ENCODE measurements at places on chromosomes 5 and 9.
A peak's percentile ranks its signal among the peaks of the same experiment; 100 is the strongest.

DNA sequence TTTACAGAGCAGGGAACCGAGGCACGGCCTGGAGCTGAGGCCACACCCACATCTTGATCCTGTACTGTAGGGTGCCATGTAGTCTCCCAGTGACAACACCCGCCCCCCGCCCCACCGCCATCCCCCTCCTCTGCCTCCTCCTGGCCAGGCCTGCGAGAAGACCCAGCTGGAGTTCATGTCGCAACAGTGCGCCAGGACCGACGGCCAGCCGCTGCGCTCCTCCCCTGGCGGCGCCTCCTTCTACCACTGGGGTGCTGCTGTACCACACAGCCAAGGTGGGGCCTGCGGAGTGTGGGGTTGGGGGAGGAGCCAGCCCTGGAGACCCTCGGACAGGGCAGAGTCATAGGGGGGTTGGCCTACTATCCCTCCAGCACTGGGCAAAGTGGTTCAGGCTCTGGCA, 14.5 kb downstream of the ADAMTS13 start:
- DNase-seq: no peak

GRCh38 chr9:93058355-93059010, at the start of gene SUSD3:
TSS of gene SUSD3 (plus strand) at chr9:93058701. CDS start at chr9:93058743, 42 bp downstream.
- peak; percentile 61 for DNase-seq

- no peak for DNase-seq
These were observed 4.6 kb upstream of the CTNNA1 start for GRCh38 chr5:138748630-138749081.

- no peak for DNase-seq
These were observed 48.2 kb upstream of the SARDH start for GRCh38 chr9:133786371-133786753.

DNA sequence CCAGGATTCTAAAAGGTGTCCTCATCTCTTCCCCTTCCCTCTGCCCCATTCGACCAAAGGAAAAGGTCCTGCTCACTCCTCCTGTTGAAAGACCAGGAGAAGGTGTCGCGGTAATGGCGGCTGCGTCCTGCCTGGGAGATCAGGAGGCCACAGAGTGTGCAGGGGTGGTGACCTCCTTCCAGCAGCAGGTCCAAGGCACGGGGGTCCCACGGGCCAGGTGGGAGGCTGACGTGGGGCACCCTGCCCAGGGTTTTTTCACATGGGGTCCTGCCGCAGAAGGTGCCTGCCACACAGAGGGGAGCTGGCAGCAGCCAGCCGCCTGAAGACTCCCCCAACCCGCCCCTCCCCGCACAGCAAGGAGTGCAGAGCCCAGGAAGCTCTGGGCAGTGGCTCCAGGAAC, 22.2 kb upstream of the ADAMTS2 start:
- DNase-seq: no peak

- no peak for DNase-seq
These were observed 103.2 kb downstream of the SNCAIP start for GRCh38 chr5:122415030-122415800.

- no peak for DNase-seq
These were observed 56.2 kb downstream of the MOCS2 start for GRCh38 chr5:53053364-53053763.

- DNase-seq: peak; percentile 10
These were observed 1.1 kb downstream of the BAG1 start for GRCh38 chr9:33263131-33264002.

DNA sequence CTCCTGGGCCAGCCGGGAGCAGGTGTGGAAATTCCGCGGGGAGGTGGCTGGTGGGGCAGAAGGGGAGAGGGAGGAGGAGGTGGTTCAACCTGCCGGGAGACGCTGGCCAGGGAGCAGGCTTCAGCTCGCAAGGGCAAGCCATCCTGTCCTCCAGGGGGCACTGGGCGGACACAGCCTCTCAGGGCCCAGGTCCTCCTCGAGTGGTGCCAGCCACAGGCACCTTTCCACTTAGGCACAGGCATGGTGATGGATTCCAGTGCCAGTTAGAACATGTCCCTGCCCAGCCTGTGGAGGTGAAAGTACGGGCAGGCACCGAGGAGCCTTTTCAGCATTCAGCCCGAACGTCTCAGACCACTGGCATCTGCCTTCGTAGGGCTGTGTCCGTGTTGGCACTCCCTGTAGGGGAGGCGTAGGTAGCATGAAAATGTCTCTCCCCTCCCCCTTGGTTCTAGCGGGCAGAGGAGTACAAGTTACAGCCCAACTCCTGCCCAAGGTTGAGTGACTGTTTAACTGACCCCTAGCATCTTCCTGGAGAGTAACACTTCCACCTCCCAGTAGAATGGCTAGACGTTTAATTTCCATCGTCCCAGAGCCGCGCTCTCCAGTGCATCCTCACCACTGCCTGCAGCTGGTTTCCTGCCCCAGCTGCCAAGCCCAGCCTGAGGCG, 48.9 kb downstream of the DAB2IP start:
- DNase-seq: no peak

DNA sequence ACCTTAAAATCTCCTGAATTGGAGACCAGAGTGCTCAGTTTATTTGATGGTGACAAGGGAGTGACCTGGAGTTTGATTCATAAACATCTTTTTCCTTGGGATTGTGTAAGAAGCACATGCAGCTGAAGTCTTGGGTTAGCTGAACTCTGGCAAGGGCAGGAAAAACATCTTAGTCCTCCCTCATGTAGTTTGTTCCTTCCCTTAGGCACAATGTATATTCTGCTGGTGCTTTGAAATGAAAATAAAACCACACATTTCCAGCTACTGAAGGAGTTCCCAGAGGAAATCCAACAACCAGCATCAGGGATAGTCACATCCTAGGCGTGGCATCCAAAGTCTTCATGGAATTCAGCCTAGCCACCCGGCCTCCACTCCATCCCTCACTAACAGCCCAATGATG, 95.2 kb upstream of the PAPPA start:
- no peak for DNase-seq

DNA sequence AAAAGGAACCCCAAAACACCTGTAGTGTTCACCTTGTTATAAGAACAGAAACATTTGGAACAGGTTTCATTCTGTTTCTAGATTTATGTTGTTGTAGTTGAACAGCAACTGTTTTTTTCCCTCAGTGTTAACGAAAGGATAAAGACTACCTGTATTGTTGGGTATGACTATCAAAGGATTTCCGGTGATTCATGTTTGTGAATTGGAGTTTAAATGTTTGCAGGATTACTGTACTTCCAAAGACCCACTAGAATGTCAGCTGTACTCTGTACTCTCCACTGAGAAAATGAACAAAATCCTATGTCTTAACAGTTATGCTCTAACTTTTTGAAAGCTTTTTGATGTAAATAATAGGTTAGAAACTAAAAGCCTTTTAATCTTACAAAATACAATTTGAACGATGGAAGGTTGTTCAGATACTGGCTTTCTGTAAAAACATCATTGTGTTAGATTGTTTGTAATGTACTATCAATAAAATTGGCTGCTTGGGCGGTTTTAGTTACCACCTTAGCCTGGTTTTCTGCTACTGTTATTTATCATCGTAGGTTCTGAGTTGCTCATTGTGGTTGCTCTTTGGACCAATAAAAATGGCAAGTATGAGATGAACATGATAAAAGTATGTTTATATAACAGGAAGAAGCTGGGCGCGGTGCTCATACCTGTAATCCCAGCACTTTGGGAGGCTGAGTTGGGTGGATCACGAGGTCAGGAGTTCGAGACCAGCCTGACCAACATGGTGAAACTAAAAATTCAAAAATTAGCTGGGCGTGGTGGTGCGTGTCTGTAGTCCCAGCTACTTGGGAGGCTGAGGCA, 44.1 kb downstream of the DCP2 start:
- DNase-seq: no peak

GRCh38 chr5:673831-674629, 19.1 kb downstream of the TPPP start:
- DNase-seq: no peak

GRCh38 chr9:124673063-124673462, 98.0 kb downstream of the NR6A1 start:
- DNase-seq: no peak

All from stimulated activated CD4-positive, alpha-beta T cell treated with anti-CD3 and anti-CD28 coated beads, Interleukin-4, amount 100 ng/mL, for 48 hours (primary cell).